ENCODE measurements at places on chromosomes 5 and 9.

DNA sequence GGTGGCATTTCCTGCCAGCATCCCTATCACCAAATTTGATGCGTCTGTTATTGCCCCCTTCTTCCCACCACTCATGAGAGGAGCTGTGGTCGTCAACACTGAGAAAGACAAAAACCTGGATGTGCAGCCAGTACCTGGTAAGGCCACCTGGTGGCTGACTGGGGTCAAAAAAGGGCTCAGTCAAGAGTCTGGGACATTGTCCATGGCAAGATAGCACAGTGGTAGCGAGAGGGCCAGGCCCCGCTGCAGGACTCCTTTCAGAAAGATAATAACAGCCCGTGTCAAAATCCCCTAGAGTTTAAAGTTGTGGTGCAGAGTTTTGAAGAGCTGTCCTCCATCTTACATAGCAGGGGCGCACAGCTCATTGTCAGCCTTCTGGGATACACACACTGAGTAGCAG lies 40.8 kb downstream of the CSF1R start:
- no peak for DNase-seq

- no peak for DNase-seq
These were observed 36.7 kb downstream of the PROP1 start for GRCh38 chr5:177959315-177959714.

- DNase-seq: no peak
These were observed 148.8 kb upstream of the ABCA1 start for GRCh38 chr9:105076729-105077128.

DNA sequence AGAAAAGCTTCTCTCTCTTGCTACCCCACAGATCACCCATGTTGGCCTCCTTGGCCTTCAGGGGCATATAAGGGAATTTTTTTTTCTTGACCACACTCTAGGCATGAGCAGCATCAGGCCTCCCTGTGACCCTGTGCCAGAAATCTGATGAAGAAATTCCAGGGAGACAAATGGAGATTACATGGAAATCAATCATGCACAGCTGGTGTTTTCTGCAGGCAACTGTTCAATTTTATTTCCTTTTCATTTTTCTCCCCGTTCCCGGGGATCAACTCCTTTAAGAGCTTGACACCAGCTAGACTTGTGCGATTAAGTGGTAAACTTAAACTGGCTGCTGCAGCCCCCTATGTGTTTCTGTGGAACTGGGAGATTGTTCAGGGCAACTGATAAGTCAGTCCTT lies 59.3 kb downstream of the GALNT10 start:
- DNase-seq: no peak

- DNase-seq: no peak
These were observed 20.5 kb upstream of the B4GALT1 start for GRCh38 chr9:33187519-33188218.

- DNase-seq: no peak
These were observed 90.3 kb downstream of the BARX1 start for GRCh38 chr9:93864840-93865239.

- no peak for DNase-seq
These were observed 12.5 kb upstream of the RFESD start for GRCh38 chr5:95634081-95634480.

- peak; percentile 36 for DNase-seq
These were observed 614.7 kb downstream of the TLR4 start for GRCh38 chr9:118318770-118319431.

DNA sequence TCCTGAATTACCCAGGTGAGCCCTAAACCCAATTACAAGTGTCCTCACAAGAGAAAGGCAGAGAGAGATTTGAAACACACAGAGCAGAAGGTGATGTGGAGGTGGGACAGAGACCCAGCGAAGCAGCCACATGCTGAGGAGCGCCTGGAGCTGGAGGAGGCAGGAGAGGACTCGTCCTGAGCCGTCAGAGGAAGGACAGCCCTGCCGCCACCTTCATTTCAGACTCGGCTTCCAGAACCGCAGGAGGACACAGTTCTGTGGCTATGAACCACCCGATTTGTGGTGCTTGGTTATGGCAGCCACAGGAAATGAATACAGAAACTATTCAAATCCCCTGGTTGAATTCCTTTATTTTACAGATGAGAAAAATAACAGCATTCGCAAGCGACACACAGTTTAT lies 16.4 kb upstream of the FBP1 start:
- DNase-seq: no peak
